Lung microvascular endothelial cell (primary cell): ENCODE measurements at places on chromosomes 16 and 17.

DNA sequence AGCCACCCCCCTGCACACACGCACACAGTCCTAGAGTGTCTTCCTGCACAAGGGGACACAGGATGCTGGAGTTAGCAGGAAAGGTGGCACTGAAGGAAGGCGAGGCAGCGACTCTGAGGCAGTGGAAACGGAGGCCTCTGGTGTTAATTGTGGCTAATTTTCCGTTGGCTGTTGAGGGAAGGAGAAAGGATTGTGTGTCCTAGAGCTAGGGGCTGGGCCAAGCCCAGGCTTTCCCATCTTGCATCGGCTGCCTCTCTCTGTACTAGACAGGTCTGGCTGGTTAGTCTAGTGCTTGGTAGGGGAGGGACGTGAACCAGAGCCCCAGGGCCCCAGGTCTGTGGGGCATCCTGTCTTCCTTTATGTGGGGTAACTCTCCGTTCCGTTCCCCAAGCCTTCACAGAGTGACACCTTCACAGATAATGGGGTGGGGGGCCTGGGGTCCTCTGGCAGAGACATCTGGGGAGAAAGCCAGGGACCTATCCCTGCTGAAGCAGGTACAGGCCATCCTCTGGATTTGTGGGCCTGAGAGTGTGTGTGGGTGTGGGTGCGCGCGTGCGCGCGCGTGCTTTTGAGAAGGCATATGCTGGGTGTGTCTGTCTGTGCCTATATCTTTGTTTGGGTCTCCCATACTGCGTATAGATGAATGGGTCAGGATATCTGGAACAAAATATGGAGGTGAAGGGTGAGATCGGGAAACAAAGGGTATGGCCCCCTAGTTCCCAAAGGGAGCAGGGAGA is at the start of gene CHD3:
CHD3 (plus strand) TSS at position 606 of the 737 bp plus-strand sequence. CDS start 212 bp downstream, outside the sequence.
- DNase-seq: peak; percentile 12

- DNase-seq: no peak
Measured at GRCh38 chr17:1574697-1575471, 12.3 kb upstream of the PITPNA start.

- DNase-seq: no peak
Measured at GRCh38 chr16:73418691-73419090, 370.8 kb upstream of the ZFHX3 start.

DNA sequence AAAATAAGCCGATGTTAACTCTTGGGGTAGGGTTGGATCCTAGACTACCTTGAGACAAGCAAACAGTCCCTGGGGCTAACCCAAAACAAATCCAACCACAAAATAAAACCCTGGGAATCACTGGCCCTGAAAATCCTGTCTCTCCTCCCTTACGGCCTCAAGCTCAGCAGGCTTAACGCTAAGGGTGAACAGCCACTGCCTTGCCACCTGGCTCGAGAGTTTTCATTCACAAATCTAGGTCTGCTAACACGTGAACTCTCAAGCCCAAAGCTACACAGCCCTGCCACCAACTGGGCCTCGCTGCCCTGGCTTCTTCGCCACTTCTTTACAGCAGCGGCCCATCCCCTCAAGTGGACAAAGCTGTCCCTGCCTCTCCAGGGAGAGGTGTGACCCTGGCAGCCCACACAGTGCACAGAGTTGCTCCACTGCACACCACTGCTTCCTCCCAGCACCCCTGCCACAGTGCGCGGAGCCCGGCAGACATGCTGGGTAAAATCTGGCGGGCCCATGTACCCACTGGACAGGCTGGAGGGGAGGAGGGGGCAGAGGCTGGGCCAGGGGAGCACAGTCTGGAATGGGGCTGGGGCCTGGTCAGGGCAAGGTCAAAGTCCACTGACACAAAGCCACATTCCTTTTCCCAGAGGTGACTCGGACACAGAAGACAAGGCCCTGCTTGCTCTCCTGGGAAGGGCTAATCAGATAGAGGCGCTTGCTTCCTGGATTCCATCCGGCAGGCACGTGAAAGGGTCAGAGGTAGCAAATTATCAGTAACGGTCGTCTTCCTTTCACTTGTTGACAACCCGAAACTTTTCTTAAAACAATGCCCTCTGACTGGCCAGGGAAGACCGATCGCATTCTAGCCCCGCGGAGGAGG is 996 bp downstream of the PCYT2 start:
- peak; percentile 38 for DNase-seq

GRCh38 chr17:76480632-76481031 is 13.2 kb downstream of the AANAT start:
- no peak for DNase-seq

GRCh38 chr16:89268987-89269735 is 51.7 kb downstream of the ZNF778 start:
- no peak for DNase-seq

DNA sequence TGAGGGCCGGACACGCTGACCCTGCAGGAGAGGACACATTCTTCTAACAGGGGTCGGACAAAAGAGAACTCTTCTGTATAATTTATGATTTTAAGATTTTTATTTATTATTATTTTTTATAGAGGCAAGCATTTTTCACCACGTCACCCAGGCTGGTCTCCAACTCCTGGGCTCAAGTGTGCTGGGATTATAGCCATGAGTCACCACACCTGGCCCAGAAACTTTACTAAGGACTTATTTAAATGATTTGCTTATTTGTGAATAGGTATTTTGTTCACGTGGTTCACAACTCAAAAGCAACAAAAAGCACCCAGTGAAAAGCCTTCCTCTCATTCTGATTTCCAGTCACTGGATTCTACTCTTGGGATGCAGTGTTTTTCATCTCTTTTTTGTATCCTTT is 2.3 kb upstream of the SERPINF1 start:
- no peak for DNase-seq

GRCh38 chr16:51144203-51144602 is 6.9 kb downstream of the SALL1 start:
- DNase-seq: no peak

GRCh38 chr16:76947749-76948148 is 243.2 kb upstream of the MON1B start:
- no peak for DNase-seq

DNA sequence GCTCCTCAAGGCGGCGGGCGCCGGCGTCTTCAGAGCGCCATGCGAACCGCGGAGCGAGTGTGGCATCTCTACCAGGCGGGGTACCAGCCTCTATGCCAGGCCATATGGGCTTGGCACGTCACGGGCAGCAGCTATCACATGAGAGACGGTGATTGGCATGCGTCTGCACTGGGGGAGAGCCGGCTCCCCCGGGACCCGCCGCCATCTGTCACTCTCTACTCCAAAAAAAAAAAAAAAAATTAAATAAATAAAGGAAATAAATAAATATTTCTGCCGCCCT is at the start of gene NEUROD2:
NEUROD2 (minus strand) TSS at position 70 of the 280 bp plus-strand sequence. CDS start 1,321 bp downstream, outside the sequence.
- DNase-seq: no peak

DNA sequence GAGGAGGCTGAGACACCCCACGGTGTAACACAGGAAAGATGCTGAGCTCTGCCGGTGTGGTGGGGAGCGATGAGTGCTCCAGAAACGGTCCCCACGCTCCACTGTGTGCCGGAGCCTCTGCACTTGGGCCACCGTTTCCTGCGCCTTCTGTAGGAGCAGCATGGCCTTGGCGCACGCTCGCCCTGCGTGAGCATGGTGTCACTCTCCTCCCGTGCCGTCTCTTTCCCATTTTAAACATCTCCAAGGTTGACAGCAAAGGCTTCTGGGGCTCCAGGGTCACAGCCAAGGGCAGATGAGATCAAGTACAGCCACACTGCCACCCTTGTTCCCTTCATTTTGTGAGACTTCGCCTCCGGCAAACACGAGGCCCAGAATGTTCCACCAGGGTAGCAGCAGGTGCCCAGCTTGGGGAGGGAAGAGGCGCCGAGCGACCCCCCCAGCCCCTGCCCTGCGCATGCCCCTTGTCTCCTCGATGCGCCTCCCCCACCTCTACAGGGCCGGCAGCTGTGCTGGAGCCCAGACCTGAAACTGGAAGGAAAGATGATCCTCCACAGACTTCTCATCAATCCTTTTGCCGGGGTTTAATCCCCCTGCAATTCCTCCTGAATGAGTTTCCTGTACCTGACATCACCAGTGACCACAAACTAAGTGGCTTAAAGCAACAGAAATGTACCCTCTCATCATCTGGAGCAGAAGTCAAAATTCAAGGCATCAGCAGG is 19.9 kb upstream of the OSGIN1 start:
- no peak for DNase-seq

- no peak for DNase-seq
Measured at GRCh38 chr16:16850274-16850673, 471.3 kb downstream of the NPIPA7 start.

DNA sequence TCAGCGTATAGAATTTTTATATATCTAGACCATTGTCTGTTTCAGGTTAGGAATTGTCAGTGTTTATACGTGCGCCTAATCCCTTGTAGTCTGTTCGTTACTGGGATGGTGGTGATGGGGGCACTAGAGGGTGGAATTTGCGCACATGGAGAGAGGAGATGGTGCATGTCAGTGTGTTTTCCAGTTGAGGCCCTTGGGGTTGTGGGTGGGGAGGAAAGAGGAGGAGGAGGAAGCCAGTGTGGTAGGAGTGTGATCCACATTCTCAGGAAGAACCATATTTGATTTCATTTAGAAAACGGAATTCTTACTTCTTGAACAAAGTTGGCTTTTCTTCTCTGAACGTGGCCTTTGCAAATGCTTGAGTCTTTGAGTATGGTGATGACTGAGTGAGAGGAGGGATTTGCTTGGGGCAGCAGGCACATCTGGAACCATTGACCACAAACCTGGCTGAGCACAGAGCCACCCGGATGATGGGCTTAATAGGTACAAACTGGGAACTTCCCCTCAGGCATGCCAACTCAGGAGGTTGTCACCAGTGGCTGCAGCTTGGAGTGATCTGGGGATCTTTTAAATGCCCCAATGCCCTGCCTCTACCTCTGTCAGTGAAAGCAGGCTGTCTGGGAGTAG is 98.9 kb downstream of the PRKCB start:
- no peak for DNase-seq

DNA sequence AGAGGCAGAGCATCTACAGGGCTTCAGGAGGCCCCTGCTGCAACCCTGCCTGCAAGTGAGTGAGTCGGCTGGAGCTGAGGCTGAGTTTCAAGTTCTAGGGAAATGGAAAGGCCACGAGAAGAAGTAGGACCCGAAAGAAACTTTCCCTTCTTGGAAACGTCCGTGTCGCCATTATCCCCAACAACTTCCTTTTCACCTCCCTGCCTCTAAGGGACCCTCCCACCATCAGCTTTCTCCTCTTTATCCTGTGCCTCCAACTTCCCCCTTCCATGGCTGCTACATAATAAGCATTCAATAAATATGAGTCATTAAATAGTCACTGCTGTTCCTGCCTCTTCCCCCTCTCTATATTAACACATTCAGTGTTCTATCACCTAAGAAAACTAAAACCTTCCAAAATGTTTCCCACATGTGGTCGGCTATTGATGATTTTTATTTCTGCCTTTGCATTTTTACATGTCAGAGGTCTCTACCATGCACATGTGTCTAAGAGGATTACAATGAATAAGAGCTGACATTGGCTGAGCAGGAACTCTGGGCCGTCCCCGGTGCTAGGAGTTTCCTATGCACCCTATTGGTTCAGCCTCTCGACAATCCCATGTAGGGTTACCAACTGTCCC is 115.9 kb upstream of the TNRC6C start:
- no peak for DNase-seq

DNA sequence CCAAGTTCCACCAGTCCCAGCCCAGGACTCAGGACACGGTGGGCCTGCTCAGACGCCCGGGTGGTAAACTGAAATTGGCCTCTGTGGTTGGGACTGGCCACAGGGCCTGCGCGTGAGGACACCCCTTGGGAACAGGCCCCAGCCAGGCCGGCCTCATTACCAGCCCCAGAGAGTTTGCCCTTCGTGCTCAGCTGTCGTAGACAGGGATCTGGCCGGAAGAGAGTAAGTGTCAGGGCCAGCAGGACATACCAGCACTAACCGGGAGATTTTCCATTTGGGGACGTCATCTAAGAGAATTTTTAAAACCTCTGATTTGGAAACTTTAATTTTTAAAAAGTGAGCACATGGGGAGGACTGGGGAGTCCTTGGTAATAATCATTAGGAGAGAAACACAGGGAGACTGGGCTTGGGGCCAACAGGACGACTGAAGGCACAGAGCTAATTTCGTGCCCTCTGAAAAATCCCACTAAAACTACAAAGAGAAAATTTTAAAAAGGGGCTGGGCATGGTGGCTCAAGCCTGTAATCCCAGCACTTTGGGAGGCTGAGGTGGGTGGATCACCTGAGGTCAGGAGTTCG is 2.4 kb upstream of the RBFOX3 start:
- DNase-seq: no peak

GRCh38 chr16:77918809-77919707 is 103.3 kb upstream of the CLEC3A start:
- DNase-seq: peak; percentile 90

GRCh38 chr16:84062734-84063640 is 20.4 kb upstream of the SLC38A8 start:
- DNase-seq: peak; percentile 76

GRCh38 chr17:61442878-61443474 is 9.2 kb upstream of the TBX4 start:
- no peak for DNase-seq

- DNase-seq: no peak
Measured at GRCh38 chr17:2948721-2949468, 114.5 kb downstream of the OR1D5 start.

GRCh38 chr17:8698162-8698971 is 46.3 kb downstream of the CCDC42 start:
- no peak for DNase-seq

GRCh38 chr16:54822492-54822891 is 108.2 kb upstream of the IRX5 start:
- no peak for DNase-seq

- DNase-seq: no peak
Measured at GRCh38 chr17:76822184-76822778, 45.9 kb upstream of the MGAT5B start.

DNA sequence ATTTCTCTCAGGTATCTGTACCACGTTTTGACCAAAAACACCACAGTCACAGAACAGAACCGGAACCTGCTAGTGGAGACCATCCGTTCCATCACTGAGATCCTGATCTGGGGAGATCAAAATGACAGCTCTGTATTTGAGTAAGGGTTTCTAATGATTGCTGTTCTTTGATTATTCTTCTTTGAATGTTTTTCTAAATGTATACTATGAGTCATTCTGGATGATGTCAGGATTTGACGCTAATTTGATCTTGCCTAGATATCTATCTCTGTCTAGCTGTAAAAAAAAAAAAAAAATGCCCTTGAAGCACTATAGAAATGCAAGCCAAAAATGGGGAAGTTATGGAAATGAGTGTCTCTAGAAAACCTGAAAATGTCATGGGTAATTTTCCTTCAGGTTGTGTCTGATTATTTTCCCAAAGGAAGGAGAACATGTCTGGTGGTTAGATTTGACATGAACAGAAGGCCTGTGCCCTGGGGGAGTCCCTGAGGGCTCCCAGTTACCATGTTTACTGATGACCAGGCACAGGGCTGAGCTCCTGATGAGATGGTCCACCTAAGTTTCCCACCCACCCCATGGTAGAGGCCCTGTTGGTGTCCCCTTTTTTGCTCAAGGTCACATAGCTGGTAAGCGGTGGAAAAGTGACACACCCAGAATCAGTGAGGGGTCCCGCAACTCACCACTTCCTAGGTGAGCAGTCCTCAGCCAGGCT is 13.6 kb downstream of the CLEC16A start:
- peak; percentile 66 for DNase-seq

GRCh38 chr16:4081047-4081446 is 35.2 kb downstream of the ADCY9 start:
- DNase-seq: no peak

GRCh38 chr16:20647736-20648135 is 49.7 kb downstream of the ACSM1 start:
- DNase-seq: no peak
